Activated CD4-positive, alpha-beta T cell treated with anti-CD3 and anti-CD28 coated beads for 24 hours (primary cell): ENCODE measurements at places on chromosomes 3 and 15.

DNA sequence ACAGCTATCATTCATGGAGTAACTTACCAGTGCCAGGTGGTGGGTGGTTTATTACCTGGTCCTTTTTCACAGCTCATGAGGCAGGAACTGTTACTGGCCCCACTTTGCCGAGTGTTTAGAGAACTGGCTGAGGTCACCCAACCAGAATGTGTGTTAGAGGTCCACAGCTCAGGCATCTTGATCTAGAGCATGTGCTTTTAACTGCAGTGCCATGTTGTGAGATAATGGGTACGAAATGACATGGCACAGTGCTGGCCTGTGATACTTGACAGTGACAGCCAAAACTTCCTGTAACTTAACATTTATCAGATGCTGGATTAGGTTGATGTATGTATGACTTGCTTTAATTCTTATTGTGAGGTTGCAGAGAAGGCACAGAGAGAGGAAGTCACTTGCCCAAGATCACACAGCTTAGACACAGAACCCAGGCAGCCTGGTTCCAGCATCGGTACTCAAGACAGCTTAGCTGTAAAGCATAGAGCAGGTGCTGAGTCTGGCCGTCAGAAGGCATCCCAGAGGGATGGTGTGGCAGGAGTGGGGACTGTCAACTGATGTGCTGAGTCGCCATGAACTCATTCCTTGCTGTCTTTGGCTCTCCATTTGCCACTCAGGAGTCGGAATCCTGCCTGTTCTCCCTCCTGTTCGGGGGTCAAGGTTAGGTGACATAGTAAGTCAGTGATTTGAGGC is 9.6 kb downstream of the MCM2 start:
- no peak for DNase-seq

- no peak for DNase-seq
These were observed 156.7 kb downstream of the TMCO5A start for GRCh38 chr15:38091078-38091645.

- no peak for DNase-seq
These were observed 139.1 kb upstream of the RAD18 start for GRCh38 chr3:9102240-9102981.

GRCh38 chr3:192408007-192408646 is 319.2 kb downstream of the FGF12 start:
- DNase-seq, result no peak

DNA sequence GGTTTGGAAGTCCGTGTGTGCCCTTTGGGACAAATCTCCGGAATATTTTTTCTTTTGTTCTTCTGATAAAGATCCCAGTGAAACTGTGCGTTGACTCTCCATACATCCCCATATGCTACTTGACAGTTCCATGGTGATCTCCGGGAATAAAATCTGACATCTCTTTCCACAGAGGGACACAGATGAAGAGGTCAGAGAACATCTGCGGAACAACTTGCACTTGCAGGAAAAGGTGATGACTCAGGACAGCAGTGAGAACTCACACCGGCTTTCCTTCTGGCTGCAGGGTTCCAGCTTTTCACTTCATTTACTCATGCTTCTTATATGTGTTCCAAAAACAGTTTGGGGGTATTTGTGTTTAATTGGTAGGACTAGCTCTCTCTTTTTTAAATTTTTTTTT is 157.5 kb upstream of the CHRM5 start:
- no peak for DNase-seq

- no peak for DNase-seq
These were observed 45.8 kb upstream of the FBXL22 start for GRCh38 chr15:63551400-63551799.

DNA sequence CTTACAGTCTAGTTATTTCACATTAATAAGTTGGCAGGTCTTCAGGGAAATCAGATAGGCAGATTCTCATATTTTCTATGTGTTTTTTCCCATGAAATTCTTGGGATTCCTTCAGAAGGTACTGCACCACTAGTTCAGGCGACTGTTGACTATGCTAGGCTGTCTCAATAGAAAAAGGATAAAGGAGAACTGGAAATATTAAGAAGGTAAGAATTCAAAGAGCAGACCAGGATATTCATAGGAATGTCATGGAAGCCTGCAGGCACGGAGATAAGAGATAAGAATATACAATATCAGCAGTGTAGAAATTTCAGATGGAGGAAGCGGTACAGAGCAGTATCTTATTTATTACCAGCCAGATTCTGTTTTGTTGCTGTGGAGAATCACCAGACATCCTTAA is 432.1 kb upstream of the MDFIC2 start:
- DNase-seq, result no peak

GRCh38 chr3:169923189-169923588 is 11.8 kb downstream of the SAMD7 start:
- no peak for DNase-seq
